AG04450 (cell line): ENCODE measurements at places on chromosomes 6 and 20. TPM values are rescaled to one million over a fixed set of nuclear protein-coding genes. Genes with fewer than 3 reads are reported as not detected.

GRCh38 chr6:40258531-40258930, 324.3 kb upstream of the MOCS1 start:
- DNase-seq: no peak

- DNase-seq: no peak
Observed at GRCh38 chr6:132132422-132132821, 181.2 kb upstream of the CCN2 start.

DNA sequence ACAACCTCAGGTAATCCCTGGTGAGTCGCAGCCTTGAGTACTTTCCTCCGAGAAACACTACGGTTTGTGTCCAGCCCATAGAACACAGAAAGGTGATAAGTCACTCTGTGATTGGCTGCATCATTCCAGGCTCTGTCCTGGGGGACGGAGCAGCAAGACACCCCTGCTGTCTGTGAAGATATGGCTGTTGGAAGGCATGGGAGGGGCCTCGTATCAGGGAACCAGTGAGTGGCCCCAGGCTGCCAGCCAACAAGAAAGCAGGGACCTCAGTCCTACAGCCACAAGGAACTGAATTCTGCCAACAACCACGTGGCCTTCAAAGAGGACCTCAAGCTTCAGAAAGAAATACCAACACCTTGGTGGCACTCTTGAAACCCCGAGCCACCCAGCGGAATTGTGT, 6.4 kb upstream of the EEF1A2 start:
- DNase-seq: no peak

Gene EEF1A2
- polyA plus RNA-seq: 0.94 and 0.99 TPM in 2 replicates
